Thyroid gland (tissue), 4 donors: ENCODE measurements at places on chromosomes 6 and 20. TPM values are rescaled to one million over a fixed set of nuclear protein-coding genes. Genes with fewer than 3 reads are reported as not detected.

The FAM8A1 gene
- 45.1 TPM for total RNA-seq

The SEMG1 gene
- total RNA-seq: not detected

The MBOAT1 gene
- total RNA-seq: 12.5 TPM

The ZSWIM1 gene
- 7.7 TPM for total RNA-seq

The TMEM74B gene
- 0.63 TPM for total RNA-seq

The PRKN gene
- total RNA-seq: 121 TPM

DNA sequence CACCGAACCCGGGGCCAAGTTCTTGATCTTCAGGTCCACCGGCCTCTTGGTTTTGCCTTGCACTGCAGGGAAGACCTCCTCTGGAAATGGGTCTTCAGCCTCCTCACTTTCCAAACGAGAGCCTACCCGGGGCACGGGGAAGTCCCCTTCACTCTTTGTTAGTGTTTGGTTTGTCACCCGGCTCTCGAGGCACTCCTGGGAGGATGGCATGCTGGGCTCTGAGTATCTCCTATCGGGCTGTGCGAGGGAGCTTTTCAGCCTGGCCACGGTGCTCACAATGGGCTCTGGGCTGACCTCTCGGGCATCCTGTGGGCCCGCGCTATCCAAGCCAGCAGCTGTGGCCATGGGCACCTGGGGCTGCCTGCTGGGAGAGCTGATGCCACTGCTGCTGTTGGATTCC lies 8.1 kb downstream of the TAGAP start:
- DNase-seq: no peak

DNA sequence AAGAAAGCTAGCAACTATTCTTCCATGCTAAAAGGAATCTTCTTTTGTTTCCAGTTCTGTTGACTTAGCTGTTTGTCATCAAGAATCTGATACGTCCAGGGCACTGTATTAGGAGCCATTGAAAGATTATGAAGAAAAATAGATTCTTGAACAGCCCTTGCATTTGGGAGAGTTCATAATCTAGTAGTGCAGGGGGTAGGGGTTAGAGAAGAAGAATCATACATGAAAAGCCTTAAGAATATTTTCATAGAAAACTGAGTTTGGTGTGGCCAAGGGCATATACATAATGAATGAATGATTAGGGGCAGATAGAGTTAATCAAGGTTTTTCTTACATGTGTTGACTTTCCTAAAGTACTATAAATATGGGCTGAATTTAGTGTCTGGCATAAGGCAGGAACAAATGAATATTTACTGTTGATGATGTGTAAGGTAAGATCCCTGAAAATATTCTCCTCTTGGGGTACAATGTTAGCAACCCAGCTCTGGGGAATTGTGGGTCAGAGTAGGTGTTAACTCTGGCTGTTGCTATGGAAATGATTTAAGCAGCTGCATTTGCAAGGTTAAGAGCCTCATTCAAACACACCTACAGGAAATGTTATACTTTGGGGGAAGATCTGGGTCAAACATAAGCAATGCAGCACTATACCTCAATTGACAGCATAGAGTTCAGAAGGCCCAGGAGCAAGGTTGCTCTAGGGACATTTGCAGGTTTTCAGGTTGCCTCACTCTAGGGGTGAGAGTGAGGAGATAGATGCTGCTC lies 667.3 kb upstream of the CITED2 start:
- no peak for DNase-seq

DNA sequence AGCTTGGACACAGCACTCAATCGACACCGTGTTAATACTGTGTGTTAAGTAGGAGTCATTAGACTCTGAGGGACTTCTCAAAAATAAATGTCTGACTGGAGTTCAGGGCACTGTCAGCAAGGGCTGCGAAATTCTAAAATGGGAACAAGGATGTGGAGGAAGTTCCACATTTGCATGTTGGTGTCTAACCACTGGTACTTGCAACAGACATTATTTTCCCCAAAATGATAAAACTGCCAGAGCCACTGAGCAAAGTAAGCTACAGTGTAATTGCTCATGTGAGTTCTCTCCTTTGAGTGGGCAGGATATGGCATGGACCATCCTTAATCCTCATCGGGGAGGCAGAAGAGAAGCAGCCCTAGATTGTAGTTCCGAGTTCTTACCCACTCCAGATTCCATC lies 215.9 kb downstream of the SLC24A3 start:
- no peak for DNase-seq

GRCh38 chr6:134537146-134537555 lies 219.2 kb upstream of the SGK1 start:
- DNase-seq: no peak

DNA sequence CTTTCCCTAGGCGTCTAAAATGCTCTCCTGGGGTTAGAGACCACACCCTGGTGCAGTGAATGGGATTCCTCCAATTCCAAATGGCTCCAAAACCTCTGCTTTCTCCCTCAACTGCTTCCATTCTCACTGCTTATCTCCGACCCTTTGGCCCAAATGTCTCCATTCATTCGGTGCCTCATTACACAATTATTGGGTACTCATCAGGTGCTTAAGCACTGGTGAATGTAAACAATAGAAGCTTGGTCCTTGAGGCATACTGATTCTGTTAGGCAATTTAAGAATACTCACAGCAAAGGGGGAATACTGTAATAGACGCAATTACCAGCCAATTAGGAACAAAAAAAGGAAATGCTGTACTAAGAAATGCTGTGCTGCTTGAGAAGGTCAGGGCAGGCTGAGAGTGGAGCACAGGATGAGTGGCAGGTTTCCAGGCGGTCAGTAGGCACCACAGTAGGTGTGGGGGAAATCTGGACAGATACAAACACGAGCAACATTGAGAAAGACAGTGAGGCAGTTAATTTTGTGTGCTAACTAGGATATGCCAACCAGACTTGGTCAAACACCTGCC lies 23.0 kb downstream of the GMDS start:
- DNase-seq: no peak

GRCh38 chr20:16069389-16070010 lies 503.7 kb downstream of the KIF16B start:
- no peak for DNase-seq

DNA sequence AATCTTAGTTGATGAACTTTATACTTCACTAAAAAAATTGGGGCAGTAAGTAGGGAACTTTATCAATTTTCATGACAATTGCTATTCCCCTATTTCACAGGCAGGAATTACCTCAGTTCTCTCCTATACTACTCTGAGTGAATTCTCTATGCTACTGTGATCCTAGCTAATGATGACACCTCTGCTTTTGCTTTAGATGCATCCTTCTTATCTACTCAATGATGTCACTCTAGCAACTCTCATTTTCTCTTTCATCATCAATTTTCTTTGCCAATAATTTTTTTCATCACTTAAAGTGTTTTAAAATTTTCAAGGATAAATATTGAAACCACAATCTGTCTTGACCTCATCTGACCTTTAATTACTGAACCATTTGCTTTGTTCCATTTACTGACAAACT lies 8.1 kb downstream of the DEFB114 start:
- DNase-seq: no peak

GRCh38 chr6:117505311-117505710 lies 22.8 kb downstream of the DCBLD1 start:
- DNase-seq: no peak

DNA sequence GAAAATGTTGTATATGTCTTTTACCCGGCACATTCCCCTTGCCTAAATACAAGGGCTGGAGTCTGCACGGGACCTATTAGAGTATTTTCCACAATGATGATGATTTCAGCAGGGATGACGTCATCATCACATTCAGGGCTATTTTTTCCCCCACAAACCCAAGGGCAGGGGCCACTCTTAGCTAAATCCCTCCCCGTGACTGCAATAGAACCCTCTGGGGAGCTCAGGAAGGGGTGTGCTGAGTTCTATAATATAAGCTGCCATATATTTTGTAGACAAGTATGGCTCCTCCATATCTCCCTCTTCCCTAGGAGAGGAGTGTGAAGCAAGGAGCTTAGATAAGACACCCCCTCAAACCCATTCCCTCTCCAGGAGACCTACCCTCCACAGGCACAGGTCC lies 11.3 kb upstream of the MAPRE1 start:
- no peak for DNase-seq

DNA sequence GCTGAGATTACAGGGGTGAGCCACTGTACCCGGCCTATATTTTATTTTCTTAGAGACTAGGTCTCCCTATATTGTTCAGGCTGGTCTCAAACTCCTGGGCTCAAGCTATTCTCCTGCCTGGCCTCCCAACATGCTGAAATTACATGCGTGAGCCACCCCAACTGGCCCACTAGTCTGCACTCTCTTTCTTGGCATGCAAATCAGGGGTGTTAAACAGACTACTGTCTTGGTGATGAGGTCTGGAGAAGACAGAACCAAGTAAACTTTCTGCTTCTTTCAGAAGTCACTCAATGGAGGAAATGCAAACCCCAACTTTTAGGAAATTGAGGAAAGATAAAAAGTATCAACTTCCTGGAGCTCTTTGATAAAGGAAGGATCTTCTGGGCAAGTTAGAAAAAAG lies 8.0 kb upstream of the TUBB2B start:
- DNase-seq: no peak

- no peak for DNase-seq
Measured at GRCh38 chr6:163793011-163793983, 378.8 kb downstream of the QKI start.

DNA sequence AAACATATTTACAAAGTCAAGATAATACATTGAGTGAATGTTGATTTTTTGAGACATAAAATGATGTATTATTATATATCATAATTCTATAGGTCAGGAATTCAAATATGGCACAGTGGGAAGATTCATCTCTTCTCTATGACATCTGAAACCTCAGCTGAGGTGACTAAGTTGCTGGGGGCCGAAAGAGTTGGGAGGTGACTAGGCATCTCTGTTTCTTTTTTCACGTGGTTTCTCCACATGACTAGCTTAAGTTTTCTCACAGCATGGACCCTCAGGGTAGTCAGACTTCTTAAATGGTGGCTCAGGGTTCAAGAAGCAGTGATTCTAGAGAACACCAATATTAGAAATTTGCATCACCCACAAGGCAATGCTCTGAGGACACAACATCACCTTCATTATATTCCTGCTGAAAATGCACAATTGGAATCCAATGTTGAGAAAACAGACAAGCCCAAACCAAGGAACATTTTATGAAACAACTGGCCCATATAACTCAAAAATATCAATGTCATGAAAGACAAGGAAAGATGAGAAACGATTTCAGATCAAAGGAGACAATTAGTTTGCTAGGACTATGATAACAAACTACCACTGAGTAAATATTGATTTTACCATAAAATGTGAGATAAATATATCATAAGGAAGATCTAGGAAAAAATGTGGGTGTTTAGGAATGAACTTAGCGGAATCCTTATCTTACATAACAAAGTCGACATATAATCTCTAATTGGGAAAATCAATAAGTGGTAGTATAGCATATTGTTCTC lies 273.3 kb upstream of the IRAK1BP1 start:
- DNase-seq: no peak

DNA sequence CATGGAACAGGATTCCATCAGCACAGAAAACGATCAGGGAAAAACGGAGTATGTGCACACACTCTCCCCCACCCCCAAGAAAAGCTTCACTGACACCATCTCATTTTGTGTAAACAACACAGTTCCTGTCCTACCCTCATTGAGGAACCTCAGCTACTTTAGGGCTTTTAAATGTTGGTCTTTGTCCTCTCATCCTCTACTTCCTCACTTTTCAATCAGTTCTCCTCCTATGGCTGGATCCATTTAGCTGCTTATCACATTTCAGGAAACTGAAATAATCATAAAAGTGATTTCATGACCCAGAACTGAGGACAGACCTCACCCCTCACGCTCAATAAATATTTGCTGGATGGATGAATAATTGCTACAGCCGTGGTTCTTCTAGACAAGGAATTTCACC lies 33.1 kb upstream of the PNRC1 start:
- DNase-seq: no peak
